ENCODE measurements at places on chromosomes 2 and 18.

DNA sequence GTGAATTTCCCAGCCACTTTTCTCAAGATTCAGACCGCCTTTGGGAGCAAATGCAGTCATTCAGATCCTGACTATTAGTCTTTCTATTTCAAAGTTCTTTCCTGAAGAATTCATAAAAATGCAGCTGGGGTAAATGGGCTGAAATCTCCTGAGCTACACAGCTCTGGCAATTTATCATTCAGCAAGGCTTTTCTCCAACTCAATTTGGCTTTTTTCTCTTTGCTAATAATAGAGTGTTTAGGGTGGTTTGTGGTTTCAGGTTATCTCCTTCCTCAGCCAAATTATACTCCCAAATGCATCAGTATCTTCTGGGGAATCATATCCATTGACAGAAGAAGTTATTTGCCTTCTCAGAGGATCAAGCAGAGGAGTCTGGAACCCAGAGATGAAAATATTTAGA is 282.4 kb upstream of the SLC14A2 start:
- DNase-seq = no peak

GRCh38 chr2:67487993-67488392 is 90.9 kb downstream of the ETAA1 start:
- no peak for DNase-seq

DNA sequence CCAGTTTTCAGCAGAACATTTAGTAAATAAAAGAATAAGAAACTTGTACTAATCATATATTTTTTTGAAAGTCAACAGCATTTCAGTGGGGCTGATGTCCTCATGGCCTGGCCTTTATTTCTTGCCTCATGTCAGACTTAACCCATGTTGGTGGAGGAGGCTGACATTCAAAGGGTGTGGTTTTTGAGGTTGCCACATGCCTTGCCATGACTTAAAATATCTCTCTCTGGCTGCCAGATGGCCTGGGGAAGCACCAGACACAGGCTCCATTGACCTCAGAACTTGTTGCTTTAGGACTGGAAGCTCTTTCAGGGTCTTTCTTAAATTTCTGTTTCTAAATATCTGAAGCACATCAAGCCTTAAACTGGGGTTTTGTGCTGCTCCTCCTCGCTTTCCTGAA is 32.5 kb upstream of the CD28 start:
- DNase-seq = no peak

DNA sequence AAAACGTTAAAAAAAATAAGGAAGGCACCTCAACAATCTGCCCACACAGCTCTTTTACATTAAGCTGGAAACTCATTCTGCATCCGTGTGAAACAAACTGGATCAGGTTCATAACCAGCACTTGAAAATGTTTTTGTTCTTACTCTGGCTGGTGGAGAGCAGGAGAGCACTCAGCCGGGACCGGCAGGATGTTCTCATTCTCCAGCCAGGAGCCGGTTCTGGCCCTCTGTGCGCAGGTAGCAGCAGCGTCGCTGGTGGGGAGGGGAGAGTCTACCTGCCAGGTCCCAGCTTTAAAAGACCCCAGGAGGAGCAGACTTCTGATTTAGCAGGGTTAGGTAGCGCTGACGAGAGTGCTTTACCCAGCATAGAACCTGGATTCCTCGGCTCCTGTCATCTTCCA is 834.9 kb upstream of the SALL3 start:
- no peak for DNase-seq

GRCh38 chr2:58398406-58398805 is 157.3 kb upstream of the FANCL start:
- no peak for DNase-seq

GRCh38 chr18:26621161-26622026 is 73.0 kb upstream of the KCTD1 start:
- no peak for DNase-seq

GRCh38 chr2:213288913-213289700 is 4.8 kb downstream of the SPAG16 start:
- no peak for DNase-seq

- no peak for DNase-seq
Measured at GRCh38 chr2:86821306-86821705, 30.6 kb upstream of the CD8A start.

DNA sequence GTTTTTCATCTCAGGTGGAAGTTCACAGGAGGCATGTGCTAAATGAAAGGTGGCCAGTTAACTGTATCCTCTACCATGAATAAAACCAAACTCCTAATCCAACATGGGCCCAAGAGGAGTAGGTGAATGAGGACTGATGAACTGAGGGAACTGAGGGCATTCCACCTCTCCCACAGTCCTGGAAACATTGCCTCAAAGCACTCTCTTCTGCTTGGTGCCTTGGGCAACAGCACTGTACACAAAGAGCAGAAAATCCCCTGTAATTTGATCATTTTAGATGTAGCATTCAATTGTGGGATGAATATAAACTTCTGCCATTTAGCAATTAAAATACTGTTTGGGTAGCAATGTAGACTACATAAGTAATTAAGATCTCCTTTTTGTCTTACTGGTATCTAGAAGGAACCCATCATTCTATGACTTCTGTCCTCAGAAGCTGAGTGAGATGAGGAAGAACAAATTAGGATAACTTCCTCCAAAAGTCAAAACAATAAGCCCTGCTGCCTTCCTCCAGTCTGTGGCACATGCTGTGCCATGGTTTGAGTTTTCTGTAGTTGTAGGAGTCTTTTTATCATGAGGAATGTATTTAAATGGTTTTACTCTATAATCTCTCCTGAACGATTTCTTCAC is 86.7 kb upstream of the ZEB2 start:
- no peak for DNase-seq
